Kasumi-1 (cell line): ENCODE measurements at places on chromosomes 1 and 21.
A peak's percentile ranks its signal among the peaks of the same experiment; 100 is the strongest.

DNA sequence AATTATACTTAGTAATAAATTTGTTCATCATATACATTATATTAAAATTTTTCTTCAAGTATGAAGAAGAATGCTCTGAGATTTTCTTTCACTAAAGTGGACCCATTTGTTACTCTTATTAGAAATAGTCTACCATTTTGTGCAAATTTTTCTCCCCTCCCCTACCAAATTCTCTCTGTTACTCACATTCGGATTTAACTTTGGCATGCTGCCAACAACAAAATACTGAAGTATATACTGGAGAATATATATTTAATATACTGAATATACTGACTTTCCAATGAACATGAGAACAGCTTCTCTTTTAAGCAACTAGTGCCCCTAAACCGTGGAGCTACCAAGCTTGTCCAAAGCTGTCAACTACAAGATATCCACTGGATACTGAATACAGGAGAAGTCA, 57.2 kb downstream of the CENPF start:
- DNase-seq: no peak

- DNase-seq: peak; percentile 53
Measured at GRCh38 chr1:6414443-6414844, 5.3 kb downstream of the HES2 start.

GRCh38 chr21:38413958-38414548, 84.2 kb downstream of the ERG start:
- no peak for DNase-seq

GRCh38 chr1:216884614-216885229, 161.5 kb upstream of the ESRRG start:
- DNase-seq: no peak

GRCh38 chr1:57966751-57967406, 543.0 kb upstream of the DAB1 start:
- no peak for DNase-seq

GRCh38 chr1:69523032-69523431, 44.7 kb upstream of the LRRC7 start:
- DNase-seq: no peak

- DNase-seq: peak; percentile 8
Measured at GRCh38 chr1:53090227-53091147, 28.5 kb downstream of the PODN start.

DNA sequence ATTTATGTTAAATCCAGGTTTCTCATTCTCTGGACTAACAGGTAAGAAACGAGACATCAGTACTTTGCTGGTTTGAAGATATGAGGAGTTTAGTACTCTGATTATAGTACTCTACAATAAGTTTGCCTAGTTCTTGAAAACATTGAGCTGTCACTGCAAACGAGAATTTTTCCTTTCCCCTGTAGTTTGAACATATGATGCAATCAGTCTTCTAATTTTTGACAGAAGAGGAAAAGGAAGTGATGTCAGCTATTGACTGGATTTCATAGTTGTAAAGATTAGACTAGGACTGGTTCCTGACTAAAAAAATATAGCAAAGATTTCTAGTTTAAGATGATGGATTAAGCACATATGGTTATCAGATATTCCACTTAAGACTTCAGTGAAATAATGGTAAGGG, 461.9 kb downstream of the LRRIQ3 start:
- no peak for DNase-seq

DNA sequence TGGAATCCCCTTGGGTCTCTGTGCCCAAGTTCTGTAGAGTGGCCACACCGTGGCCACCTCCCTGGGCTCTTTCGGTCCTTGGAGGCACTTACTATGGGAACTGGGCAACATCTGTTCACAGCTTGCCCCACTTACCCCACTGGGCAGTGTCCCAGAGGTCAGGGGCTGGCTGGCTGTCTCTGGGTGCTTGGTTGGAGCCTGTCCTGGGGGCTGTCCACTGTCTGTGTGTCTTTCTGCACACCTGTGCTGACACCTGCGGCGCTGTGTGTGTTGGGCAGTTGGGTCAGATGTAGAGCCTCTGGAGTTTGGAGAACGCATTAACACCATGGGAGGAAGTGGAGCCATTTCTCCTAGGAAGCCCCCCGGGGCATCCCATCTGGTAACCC, 1.3 kb upstream of the TMEM54 start:
- DNase-seq: no peak

- DNase-seq: no peak
Measured at GRCh38 chr1:86352086-86352485, 44.0 kb downstream of the ODF2L start.

GRCh38 chr1:225818229-225818628, 8.3 kb downstream of the EPHX1 start:
- DNase-seq: no peak

DNA sequence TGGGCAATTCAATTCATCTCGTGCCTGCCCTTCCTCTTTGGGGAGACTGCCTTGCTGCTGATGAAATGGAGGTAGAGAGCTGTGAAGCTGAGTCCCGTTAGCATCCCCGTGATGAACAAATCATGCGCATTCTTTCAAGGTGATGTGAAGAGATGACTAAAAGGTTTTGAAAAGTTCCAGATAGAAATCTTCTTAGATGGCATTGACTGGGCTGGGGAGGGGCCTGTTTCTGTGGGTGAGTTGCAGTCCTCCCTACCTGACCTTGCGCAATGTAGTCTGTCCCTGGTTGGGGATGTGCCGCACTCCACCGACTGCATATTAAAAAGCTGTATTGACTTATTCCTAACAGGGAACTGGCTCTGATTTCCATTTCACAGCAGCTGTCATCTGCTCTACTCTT, 49.6 kb downstream of the ST6GALNAC3 start:
- DNase-seq: no peak

DNA sequence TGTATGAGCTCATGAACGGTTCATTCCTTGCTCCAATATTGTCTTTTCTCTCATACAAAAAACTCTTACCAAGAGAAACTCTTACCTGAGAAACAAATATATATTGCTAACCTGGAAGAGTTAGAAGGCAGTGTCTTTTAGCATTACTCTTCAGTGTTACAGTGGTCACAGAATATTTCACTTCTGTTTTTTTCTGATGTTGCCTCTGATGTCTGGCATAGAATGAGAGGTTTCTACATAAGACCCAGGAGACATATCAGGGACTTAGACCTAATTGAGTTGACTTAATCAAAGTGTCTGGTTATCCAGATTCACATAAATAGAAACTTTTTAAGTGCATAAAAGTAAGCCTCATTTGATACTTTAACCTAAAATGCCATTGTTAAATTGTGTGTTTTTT, 923.8 kb downstream of the TTLL7 start:
- no peak for DNase-seq

DNA sequence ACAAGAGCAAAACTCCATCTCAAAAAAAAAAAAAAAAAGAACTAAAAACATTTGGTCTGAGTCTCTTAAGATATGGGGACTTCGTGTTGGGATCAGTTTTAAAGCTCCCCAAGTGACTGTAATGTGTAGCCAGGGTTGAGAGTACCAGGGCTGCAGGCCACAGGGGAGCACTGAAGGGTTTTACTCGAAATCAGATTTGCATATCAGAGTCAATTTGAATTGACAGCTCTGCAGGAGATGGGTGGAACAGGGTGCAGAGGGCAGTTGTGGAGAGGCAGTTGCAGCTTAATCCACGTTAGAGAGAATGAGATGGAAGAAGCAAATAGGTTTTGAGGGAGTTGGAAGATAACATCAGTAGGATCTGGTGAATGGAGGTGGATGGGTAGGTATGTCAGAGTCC, 20.6 kb upstream of the ELOA start:
- no peak for DNase-seq

- no peak for DNase-seq
Measured at GRCh38 chr1:206831650-206832049, 33.8 kb upstream of the IL20 start.

- DNase-seq: no peak
Measured at GRCh38 chr1:4127592-4128140, 227.6 kb upstream of the C1orf174 start.

DNA sequence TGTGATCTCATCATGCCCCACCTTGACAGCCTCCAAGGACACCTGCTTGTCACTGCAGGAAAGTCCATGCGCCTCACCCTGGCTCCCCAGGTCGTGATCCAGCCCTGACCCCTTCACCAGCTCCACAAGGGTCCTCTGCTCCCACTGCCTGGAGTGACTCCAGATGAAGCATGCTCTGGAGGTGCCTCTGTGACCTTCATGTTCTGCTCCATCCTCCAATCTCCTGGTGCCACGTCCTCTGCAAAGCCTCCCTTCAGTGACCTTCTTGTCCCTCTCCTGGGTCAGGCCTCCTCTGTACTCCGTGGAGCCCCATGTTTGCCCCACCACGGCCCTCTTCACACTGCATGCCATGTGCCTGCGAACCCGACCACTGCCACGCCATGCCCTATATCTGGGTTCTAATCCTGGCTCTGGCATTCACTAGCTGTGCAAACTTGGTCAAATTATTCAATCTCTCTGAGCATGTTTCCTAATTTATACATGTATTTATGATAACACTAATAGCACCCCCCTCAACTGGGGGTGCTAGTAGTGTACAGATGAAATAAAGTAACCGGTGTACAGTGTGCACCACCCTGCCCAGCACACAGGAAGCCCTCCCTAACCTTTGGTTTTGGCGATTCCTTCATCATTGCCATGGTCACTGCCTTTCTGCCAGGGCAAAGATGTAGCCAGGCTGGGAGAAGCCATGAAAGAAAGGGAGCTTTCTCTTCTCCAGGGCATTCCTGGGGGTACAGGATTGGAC, 77.4 kb downstream of the STUM start:
- DNase-seq: no peak

GRCh38 chr1:161070761-161071160, 1.1 kb upstream of the ARHGAP30 start:
- no peak for DNase-seq

GRCh38 chr1:156126043-156126629, 11.6 kb downstream of the LMNA start:
- peak; percentile 98 for DNase-seq

DNA sequence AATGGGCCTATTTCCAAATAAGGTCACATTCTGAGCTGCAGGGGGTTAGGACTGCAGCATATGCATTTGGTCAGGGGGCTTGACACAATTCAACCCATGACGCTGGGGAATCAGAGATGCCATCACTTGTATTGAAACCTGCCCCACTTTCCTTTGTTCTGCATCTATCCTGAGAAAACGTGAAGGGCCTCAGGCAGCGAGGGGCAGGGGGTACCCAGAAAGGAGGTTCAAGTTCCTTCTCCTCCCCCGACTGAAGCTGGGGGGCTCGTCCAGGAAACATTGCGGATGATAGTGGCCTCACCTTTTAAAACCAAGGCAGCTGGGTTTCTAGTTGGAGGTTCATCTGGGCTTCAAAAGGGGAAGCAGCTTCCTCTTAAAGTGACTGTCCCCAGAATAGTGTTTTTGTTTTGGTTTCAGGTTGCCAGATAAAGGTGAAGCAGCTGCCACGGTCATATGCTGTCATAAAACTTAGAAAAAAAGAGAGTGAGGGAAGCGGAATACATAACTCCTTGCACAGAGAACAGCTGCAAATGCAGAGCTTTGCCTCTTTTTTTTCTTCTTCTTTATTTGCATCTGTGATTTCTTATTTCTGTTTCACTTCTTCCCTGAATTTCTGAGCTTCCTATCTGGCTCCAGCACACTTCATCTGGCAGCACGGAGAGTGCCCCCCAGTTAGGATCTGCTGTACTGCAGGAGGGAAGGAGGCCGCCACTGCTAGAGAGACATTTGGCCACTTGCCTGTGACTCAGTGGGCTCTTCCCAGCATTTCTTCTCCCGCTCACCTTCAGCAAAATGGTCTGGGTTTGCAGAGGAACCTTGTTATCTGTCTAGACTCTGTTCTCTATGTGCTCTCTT, 142.0 kb downstream of the AJAP1 start:
- no peak for DNase-seq

GRCh38 chr1:58392083-58392482, 154.4 kb downstream of the OMA1 start:
- peak; percentile 5 for DNase-seq

DNA sequence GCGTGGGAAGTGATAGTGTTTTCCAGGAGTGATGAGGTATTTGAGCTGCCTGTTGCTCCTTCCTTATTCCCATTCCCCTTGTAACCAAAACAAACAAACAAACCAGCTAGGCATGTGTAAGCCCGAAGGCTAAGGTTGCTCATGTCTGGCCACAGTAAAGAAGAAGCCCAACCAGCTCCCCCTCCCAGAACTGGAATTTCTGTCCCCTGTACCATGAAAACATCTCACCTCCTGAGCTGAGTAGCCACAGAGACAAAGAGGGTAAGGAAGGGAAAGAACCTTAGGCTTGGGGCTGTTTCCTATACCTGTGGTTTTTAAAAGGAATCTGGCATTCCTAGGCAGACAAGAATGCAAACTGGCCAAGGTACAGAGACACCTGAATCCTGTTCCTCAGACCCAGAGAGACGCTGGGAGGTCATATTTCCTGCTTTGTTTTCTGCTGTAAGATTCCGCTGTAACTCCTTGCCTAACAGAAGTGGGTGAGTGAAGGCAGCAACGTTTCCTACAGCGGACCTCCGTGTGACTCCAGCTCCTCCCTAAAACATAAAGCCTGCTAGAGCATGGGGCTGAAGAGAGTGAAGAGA, 41.7 kb upstream of the RAB4A start:
- DNase-seq: no peak

DNA sequence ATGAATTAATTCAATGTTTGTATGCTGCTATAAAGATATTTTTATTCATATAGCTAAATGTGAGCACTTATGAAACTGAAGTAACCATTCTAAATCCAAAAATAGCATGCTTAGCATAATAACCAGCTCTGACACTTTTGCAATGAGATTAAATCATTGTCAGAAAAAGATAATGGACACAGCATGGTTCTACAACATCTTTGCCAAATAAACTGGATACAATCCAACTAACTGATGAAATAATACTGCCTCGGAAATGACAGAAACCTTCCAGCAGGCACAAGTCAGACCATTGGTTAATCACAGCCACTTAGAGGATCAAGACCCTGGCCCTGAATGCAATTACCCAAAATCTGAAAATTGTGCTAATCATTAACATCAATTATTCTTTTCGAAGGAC, 592.7 kb upstream of the ADGRL4 start:
- no peak for DNase-seq

DNA sequence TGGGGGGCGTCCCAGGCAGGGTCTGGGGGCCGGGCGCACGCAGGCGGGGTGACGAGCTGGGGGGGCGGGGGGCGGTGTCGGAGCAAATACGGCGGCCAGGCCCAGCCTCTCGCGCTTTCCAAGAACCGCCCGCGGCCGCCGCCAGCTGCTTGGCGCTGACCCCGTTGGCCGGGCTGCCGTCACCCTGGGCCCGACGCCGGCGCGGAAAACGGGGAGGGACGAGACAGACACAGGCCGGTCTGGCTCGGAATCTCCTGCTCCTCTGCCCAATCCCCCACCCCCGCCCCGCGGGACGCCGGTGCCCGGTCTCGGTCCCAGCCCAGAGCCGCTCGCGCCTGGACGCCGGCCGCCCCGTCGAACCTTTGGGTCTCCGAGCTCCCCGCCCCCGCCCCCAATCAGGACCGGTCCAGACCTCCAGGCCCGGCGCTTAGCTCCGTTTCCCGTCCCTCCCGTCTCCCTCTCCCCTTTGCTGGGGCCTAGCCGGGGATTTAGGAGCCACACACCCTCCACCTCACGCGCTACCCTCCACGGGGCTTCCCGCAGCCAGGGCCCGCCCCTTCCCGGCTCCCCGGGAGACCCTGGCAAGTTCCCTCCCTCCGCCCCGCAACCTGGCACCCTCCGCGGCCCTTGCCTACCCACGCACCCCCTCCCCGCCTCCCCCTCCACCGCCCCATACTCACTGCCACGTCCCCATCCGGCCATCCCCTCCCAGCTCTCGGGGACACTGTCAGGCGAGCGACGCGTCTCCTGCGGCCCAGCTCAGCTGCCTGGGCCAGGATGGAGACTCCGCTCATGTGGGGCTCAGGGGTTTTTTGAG, 800 bp upstream of the MMP23B start:
- no peak for DNase-seq
